Activated naive CD4-positive, alpha-beta T cell treated with Interleukin-2 at 50 U/mL for 16 hours (primary cell): ENCODE measurements at places on chromosomes 12 and 14.

DNA sequence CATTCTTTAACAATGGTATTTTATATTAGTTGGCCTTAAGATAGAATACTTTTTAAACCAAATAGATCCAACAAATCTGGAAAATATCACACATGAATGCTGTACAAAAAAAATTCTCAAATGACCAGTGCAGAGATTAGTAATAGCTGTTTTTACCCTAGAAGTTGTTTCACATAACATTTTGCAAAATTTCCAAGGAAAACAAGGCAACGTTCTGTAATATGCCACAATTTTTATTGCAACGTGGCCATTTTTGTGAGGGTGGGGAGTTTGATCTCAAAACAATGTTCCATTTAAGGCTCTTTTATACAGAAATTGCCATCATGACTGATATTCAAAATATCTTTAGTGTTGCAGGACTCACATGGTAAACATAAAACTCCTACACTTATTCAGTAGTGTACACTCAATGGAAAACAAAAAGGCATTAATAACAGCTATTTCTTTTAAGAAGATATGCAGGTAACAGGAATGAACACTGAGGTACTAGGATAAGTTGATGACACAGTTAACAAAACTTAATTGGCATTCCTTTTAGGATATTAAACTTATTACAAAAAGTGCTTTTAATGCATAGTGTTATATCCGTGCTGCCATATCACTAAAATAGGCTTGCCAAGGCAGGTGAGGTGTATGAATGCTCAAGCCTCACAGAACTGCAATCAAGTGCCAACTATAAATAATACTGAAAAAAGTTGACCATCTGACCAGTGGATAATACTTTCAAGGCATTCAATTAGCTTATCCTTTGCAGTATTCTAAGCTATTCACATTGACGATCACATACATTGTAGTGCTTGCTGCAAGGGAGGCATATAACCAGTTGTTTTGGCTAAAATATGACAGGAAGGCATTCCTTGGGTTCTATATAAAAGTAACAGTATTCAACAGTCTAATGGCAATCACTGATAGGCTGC lies 2.3 kb downstream of the CFL2 start:
- no peak for DNase-seq

DNA sequence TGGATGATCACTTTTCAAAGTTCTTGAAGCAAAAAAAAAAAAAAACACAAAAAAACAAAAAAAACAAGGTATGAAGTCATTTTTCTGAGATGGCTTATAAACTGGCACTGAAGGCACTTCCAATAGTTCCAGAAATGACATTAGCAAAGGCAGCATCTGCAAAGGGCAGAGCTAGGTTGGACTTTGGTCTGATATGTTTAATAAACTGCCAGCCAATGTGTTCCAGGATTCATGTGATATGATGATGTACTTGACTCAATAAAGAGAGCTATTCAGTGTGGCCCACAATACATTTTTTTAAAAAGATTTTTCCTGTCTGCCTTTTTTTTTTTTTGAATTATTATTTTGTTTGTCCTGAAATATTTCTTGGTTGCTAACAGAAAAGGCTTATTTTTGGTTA lies 79.6 kb downstream of the VRK1 start:
- no peak for DNase-seq

GRCh38 chr12:31119192-31119802 lies 45.6 kb downstream of the DDX11 start:
- DNase-seq: no peak

- DNase-seq: no peak
Measured at GRCh38 chr12:25745281-25745680, 192.2 kb upstream of the LMNTD1 start.

- DNase-seq: no peak
Measured at GRCh38 chr12:46553911-46554310, 181.3 kb upstream of the SLC38A2 start.

GRCh38 chr12:45247589-45247988 lies 31.7 kb downstream of the ANO6 start:
- no peak for DNase-seq

- DNase-seq: no peak
Measured at GRCh38 chr12:116495260-116495659, 63.9 kb upstream of the MAP1LC3B2 start.

- DNase-seq: no peak
Measured at GRCh38 chr14:67487332-67487731, 1.2 kb downstream of the TMEM229B start.

DNA sequence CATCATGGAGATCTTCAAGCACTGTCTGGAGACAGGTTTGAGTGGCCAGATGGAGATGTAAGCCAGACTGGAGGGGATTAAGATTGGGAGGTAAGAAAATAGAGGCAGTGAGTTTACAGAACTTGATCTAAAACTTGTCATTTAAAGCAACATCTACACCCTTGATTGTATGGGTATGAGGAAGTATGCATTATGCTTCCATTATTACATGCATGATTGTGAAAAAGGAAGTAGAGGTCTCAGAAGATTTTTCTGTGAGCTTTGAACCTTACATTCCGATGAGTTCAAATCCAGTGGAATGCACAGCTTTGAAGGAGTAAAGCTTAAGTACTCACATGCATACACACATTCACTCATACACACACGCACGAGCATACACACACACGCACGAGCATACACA lies 550.8 kb downstream of the MED13L start:
- no peak for DNase-seq

DNA sequence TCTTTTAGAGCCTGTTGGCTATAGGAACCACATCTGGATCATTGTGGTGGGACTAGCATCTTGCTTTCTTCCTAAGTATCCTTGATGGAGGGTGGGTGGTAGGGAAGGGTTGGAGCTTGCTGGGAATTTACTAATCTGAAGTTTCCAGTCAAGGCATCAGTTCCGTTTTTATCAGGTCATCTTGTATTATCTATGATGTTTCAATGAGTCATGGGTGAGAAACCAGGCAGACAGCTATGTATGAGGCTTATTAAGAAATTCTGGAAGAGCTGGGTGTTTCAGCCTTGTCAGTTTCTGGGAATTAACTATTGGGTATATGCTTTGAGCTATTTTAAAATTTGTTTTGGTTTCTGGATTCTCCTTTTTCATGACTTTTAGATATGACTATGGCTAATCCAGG lies 11.3 kb downstream of the TSFM start:
- no peak for DNase-seq

GRCh38 chr14:60327447-60328331 lies 78.7 kb downstream of the PPM1A start:
- peak; percentile 25 for DNase-seq

DNA sequence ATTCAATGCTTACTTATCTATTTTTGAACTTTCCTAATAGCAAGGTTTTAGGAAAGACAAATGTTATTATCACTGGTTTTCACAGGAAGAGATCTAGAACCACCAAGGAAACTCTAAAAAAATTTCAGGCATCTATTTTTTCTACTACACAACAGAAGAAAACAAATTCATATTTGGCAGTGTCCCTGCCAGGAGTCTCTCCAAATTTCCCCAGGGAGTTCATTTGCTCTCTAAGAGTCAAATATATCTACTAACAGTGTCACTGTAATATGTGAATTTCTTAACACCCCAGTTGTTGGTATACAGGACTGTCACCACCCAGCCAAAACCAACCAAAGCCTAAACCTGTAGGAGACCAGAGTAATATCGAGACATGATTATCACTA lies 83.4 kb downstream of the STXBP6 start:
- DNase-seq: no peak

DNA sequence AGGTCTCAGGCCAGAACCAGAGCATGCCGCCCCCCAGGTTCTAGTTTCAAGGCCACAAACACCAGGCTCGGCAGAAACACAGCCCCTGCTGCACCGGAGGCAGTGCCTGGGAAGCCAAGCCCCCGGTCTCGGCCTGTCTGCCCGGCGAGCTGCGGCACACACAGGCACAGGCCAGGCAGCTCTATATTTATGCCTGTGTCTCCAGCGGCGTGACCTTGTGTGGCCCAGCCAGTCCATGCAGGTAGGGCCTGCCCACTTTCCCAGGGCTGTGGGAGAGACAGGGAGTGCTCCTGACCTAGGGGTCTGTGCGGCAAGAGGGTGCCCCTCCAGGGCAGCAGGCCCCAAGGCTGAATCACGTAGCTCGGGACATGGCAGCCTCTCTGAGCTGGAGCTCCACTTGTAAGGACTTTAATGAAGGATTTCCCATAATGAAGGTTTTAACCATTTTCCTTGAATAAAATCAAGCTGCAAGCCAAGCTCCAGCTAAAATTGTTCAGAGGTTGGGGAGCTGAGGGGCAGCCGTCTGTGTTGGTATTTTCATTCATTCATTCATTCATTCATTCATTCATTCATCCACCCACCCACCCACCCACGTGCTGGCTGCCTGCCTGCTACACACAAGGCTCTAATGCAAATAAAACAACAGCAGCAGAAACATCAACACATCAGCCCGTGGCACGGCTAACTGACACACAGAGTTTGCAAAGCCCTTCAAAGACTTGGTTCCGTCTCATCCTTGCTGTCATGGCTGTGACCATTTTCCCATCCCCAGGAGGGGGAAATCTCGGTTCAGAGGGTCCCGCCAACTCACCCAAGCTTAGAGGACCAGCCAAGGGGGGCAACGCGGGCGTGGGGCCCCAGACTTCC lies 92.0 kb downstream of the RFLNA start:
- no peak for DNase-seq

- DNase-seq: no peak
Measured at GRCh38 chr14:67491741-67492507, 3.4 kb upstream of the TMEM229B start.

DNA sequence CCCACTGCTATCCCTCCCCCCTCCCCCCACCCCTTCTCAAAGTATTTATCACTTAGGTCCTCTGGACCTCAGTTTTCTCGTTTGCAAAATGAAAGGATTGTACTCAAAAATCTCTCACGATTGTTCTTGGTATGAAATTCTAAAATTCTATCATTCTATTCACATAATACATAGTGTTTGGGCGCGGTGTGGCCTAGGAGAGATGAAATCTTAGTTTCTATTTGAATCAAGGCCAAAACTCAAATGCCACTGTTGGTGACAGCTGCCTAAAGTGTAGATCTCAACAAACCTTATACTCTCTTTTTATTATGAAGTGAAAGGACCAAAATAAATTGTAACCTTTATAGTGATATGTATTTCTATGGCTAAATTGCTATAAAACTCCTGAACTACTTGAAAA lies 23.7 kb upstream of the YAF2 start:
- no peak for DNase-seq

GRCh38 chr14:35161231-35161630 lies 38.9 kb downstream of the PRORP start:
- peak; percentile 27 for DNase-seq

DNA sequence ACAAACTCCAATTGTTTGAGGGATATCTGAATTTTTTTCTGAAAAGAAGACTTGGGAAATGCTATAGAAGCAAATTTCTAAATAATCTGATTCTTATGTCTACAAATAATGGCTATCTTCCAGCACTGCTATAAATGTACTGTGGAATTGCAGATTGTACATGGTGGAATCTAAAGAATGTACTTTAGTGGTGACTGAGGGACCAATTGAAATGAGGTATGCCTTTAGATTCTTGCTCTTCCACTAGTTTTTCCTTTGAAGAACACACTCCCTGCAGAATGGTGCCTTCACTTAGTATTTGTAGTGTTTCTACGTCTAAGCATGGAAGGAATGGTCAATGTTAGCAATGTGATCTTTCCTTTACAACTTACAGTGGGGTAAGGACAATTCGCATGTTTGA lies 11.7 kb upstream of the PRB4 start:
- no peak for DNase-seq

- no peak for DNase-seq
Measured at GRCh38 chr14:42629553-42629952, 1022.9 kb downstream of the LRFN5 start.

DNA sequence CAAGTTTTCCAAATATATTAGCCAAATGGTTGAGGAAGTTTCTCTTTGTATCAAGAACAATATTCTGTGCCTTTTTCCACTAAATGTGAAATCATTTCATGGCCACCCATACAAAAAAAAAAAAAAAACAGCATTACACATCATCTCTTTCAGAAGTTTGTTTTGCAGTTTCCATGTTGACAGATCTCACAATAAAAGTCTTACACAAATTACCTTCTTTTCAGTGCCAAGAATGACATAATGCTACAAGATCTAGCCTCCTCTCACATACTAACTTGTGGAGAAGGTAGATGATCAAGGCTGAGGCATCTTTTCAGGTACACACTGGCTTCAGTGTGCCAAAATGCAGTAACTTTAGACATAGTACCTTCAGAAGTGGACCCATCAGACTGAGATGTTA lies 35.3 kb downstream of the PRKD1 start:
- DNase-seq: no peak

- no peak for DNase-seq
Measured at GRCh38 chr12:16407346-16407745, 59.9 kb downstream of the MGST1 start.

DNA sequence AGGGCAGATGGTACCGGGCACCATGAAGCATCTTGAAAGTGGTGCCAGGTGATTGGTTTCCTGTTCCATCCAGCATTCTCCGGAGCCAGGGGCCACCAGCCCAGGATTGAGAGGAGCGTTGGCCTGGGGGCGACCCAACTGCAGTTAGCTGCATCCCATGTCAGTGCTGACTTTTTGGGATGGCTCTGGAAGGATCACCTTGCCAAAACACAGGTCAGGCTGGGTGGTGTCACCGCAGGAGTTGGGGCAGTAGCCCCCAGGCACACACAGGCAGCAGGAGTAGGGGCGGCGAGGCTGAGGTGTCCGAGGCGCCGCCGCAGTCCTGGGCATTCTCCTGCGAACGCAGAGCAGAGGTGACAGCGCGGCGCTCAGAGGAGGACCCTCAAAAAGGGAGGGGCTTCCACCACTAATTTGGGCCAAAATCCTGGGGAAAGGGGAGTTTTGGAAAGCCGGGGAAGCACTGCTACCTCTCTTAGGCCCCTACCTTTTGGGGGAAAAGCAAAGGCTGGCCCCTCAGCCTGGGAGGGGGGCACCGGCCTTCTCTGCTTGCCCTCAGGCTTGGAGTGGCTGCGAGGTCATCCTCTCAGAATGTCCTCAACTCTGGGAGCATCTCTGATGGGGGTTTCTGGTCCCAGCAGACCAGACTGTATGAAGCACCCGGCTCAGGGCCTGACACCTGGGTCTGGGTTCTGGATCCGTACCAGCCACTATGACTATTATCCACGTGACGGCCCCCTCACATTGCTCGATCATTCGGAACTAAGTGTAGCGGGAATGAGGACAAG lies 26.7 kb upstream of the LRTM2 start:
- no peak for DNase-seq

GRCh38 chr12:14893506-14894250 lies 8.0 kb upstream of the MGP start:
- DNase-seq: no peak

DNA sequence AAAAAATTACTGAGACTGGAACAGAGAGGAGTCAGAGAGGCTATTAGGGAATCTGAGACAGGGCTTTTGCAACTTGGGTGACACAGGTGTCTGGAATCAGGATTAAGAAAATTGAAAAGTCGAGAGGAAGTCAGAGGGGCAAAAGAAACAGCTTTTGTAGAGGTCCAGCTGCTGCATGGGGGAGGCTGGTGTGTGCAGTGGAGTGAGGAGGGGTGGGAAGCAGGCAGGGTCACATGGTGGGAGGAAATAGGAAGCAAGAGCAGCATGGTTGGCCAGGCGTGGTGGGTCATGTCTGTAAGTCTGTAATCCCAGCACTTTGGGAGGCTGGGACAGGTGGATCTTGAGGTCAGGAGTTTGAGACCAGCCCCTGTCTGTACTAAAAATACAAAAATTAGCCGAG lies 69.7 kb upstream of the VRK1 start:
- DNase-seq: no peak
